ENCODE measurements at places on chromosomes 16 and 17. TPM values are rescaled to one million over a fixed set of nuclear protein-coding genes. Genes with fewer than 3 reads are reported as not detected.

DNA sequence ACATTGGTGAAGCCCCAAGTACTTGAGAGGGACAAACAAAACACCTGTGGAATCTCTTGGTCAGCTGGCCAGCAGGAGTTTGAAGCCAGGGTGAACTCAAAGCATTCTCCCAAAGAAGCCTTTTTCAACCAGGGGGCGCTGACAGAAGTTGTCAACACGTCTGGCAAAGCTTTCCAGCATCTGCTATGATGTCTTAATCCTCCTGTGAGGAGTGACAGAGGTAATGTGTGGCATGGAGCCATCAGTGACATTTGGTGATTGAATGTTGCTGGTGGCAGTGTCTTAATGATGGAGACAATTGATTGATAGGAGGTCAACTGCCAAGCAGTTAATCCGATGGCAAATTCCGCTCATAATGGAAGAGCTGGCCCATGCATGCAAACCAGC, 257.6 kb upstream of the HSBP1 start:
- DNase-seq = no peak

The CMTM1 gene
- 0.38 TPM for total RNA-seq

- no peak for DNase-seq
Observed at GRCh38 chr16:17359788-17360390, 110.9 kb downstream of the XYLT1 start.

The TIGD7 gene
- 2.4 TPM for total RNA-seq

GRCh38 chr17:59783221-59784047, 76.0 kb downstream of the VMP1 start:
- peak; percentile 76 for DNase-seq

DNA sequence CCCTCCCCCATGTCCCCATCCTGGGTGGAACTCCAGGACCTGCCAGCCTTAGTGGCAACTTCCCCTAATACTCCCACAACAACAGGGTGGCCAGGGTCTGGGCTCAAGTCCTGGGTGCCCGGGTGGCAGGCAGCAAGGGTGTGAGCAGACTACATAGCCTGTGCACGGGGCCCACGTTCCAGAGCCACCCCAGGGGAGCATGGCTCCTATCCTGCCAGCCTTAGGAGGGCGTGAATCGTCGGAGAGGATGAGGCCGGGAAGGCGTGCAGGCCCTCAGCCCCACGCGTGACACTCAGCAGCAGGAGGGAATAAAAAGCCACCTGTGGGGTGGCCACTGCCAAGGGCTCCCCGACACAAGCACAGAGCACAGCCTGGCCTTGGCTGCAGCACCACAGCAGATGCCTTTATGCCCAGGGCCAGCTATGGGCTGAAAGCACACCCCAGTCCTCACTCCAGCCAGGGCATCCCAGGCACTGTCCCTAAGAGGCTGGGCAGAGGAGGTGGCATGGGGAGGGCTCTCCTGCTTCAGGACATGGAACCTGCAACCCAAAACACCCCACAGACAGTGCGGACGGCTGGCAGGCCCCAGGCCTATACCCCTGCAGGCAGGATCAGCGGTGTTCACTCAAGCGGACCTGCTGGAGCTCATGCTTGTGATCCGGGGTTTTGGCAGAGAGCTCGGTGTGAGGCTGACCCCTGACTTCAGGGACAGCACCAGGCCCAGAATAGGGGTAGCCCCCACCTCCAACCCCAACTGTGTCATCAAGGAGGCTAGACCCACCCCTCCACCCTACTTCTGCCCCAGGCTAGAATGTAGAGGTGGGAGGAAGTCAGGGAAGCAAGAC, 2.7 kb downstream of the BCAR1 start:
- no peak for DNase-seq

Data from bronchial epithelial cell (primary cell).